ENCODE measurements at places on chromosomes 12 and 14.

GRCh38 chr12:75613981-75614380 lies 102.6 kb upstream of the KRR1 start:
- DNase-seq, result peak; percentile 20

GRCh38 chr14:98573082-98573481 lies 698.9 kb downstream of the BCL11B start:
- no peak for DNase-seq

DNA sequence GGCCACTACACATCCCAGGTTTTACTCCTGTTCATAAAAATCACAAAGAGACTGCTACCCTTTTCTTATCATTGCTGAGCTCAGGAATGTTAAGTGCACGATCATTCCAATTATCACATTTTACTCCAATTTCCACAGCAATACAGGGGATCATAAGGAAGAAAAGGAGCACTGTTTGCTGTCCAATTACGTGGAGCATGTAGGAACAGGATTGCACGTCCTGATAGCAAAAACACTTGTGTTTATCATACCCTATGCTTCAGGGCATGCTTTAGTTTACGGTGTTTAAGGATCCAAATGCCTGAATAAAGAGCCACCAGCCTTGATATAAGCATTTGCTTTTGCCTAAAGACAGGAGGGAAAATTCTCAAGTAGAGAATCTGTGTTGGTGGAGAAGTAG lies 155.4 kb upstream of the EGLN3 start:
- DNase-seq, result no peak

GRCh38 chr12:131452444-131452860 lies 258.4 kb upstream of the SFSWAP start:
- no peak for DNase-seq

DNA sequence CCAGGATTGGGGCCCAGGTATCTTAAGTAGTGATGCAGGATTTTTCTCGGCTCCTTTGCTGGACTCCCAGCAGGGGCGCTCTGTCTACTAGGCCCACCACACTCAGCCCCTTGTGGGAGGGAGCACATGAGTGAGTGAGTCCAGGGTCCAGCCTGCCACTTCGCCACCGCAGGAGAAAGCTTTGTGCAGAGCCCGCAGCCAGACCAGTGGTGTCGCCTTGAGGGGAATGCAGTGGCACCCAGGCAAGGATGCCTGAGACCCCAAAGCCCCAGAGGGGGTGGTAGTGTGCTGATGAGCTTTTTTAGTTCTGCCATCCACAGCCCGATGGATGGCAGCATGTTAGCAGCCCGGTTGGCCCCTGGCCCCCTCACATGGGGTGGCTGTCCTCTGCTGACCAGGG lies 5.4 kb upstream of the MRPS35 start:
- no peak for DNase-seq

DNA sequence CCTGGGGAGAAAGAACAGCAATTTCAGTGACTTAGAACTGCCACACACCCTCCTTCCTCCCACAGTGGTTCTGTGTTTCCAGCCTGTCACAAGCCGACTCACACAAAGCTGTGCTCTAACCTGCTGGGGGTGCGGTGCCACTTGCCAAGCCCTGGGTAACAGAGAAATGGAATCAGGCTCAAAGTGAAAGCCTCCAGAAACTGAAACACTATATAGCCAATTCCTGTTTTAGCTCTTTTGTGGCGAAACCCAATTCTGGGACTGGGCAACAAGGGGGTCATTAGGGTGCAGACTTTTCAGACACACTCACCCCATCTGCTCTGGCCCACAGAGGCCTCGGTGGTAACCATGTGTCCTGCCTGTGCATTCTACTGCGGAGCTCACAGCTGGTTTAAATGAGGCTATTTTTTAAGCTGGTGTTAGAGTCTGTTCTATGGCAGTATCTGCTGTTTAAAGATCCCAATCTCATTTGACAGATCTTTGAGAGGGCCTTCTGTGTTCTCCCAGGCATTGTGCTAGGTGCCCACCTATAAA lies 15.2 kb upstream of the ACTR6 start:
- no peak for DNase-seq

DNA sequence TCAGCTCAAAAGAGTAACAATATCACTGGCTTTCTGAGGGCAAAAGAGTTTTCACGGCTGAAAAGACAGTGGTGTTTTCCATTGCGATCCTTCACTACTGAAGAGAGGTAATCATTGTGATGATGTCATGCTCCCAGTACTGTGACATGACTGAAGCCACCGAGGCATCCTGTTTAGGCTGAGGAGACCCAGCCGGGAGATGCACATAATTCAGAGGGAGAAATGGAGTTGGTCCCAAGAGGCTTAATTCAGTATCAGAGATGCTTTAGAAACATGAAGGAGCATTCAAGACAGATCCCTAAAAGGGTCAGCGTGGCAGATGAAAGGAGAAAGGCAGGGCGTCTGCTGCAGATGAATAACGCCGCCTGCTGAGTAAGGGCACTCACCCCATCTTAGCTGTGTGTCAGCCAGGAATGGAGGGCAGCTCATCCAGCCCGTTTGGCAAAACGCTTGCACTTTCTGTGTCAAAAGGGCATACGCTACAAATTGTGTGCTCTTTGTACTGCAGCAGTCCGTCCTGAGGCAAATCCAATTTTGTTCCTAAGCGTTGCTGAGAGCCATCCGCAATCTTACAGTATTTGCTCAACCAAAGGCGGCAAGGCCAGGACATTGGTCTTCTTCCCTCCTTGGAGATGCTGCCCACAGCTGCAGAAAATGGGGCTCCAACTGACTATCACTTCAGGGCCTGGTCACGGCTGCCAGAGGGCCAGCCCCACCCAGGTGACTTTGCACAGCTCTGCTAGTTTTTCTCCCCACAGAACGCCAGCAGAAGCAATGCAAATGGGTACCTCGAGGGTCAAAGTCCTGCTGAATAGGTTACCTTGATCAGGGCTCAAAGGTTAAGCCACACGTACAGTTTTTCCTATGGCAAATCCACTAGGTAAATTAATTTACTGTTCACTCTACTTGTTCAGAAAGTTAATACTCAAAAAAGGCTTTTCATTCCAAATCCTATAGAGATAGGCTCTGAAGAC lies 23.5 kb downstream of the CCDC92 start:
- no peak for DNase-seq

GRCh38 chr12:121536899-121537813 lies 43.7 kb downstream of the KDM2B start:
- DNase-seq, result peak; percentile 70

GRCh38 chr12:53862831-53863230 lies 75.8 kb upstream of the HOXC13 start:
- DNase-seq, result no peak

DNA sequence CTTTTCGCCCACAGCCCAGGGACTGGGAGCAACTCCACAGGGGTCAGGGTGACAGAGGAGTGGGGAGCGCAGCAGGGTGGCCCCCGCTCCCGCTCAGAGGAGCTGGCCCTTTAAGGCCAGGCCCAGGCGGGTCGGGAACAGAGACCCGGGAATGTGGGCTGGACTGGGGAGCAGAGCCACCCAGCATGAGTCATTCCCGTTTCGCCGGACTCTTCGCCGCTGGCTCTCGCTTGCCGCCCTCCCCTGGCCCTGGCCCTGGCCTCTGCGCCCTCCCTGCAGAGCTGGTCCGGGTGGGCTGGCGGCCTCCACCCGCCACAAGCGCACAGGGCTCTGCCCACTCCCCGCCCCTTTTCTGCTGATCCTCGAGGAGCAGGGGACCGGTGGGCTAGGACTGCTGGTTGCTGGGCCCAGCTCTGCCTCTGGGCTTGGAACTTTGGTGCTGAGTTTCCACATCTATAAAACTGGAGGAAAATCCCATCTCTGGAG lies 92.8 kb downstream of the NINJ2 start:
- DNase-seq, result peak; percentile 87

- DNase-seq, result no peak
Observed at GRCh38 chr14:104686624-104687517, 2.5 kb upstream of the INF2 start.

DNA sequence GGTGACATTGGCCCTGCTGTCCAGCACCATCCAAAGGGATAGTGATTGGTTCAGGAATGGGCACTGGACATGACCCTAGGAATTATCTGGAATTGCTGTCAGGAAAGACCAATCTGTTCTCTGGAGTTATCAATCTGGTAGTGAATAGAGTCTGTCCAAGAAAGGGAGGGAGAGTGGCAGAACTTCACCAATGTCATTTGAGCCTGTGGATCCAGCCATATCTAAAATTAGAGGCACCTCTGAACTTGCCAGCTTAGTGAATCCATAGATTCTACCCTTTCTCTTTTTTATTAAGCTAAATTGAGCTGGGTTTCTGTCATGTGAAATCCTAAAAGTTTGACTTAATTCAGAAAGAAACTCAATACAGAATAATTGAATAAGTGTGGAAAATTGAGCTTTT lies 93.9 kb downstream of the NKX2-1 start:
- no peak for DNase-seq

All from fibroblast of lung (primary cell).